ENCODE measurements at places on chromosomes 11 and 22.

DNA sequence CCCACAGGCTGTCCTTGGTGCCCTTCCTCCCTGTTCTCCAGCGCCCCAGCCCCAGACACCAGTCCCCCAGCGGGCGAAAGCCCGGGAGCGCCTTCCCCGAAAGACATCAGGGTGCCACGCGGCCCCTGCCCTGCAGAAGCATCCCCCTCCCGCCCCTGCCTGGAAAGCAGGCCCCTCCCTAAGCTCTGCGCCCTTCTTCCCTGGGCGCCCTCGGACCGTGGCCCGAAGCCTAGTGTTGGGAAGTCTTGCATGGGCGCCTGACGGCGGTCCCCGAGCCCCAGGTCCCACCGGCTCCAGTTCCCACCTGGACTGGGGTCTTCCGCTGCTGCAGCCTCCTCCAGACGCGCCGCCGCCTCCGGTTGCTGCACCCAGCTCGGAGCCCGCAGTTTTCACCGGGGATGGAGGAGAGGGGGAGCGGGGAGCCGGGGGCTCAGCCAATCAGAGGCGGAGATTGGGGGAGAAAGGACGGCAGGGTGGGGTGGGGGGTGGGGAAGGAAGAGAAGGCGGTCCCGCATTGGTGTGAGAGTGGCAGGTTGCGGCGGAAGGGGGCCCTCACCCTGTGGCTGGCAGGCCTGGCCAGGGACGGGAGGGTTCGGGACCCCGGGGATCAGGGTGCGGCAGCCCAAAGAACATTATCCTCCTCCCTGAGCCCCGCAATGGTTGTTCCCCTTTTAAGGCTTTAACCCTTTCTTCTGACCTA is at the start of gene THY1:
Gene THY1 (minus strand): TSS at position 364 of the 700 bp plus-strand sequence. CDS start 2,267 bp downstream, outside the sequence.
- peak; percentile 79 for DNase-seq

- DNase-seq, result no peak
Observed at GRCh38 chr11:128552783-128553661, 34.3 kb downstream of the ETS1 start.

GRCh38 chr11:101862391-101863233 is 52.2 kb upstream of the CEP126 start:
- DNase-seq, result peak; percentile 82

- no peak for DNase-seq
Observed at GRCh38 chr22:22318723-22319465, 74.3 kb downstream of the VPREB1 start.

GRCh38 chr22:35660291-35661127 is 12.3 kb downstream of the APOL6 start:
- no peak for DNase-seq

DNA sequence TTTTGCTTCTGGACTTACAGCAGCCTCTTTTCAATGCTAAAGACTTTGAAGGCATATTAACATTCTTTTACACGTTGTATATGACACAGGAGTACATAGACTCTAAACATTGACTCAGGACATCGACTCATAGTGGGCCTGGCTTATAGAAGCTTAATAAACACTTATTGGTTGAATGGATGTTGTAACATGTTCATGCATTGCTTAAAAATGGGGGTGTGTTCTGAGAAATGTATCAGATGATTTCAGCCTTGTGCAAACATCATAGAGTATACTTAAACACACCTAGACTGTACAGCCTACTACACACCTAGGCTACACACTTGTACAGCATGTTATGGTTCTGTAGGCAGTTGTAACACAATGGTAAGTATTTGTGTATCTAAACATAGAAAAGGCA is 17.9 kb downstream of the TTC17 start:
- peak; percentile 73 for DNase-seq

DNA sequence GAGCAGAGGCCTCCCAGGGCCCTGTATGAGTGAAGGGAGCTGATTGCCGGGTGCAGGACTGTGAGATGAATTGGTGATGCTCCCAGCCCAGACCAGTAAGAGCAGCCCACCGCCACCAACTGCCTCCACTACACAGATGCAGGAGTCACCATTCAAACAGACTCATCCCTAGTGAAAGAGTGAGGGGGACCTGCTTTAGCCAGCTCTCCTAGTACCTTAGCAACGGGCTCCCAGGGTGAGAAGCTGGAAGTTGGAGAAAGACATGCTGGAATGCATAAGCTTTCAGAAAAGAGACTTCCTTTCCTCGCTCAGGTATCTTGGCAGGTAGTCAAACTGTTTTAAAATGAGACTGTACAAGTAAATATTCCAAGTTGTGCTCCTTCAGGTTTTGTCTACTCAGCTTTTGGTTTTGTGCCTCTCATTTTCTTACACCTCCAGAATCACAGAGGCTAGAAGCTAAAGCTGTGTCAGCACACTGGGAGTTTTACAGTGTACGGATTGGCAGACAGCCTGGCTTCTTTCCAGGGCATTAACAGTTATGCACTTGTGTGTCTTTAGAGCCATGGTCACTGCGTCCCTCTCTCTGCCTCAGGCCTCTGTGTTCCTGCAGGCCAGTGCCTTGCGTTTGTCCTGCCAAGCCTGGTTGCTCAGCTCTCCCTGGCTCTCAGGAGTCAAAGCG is 146.2 kb downstream of the ATXN10 start:
- DNase-seq, result no peak

- no peak for DNase-seq
Observed at GRCh38 chr11:35911013-35911412, 32.8 kb upstream of the LDLRAD3 start.

DNA sequence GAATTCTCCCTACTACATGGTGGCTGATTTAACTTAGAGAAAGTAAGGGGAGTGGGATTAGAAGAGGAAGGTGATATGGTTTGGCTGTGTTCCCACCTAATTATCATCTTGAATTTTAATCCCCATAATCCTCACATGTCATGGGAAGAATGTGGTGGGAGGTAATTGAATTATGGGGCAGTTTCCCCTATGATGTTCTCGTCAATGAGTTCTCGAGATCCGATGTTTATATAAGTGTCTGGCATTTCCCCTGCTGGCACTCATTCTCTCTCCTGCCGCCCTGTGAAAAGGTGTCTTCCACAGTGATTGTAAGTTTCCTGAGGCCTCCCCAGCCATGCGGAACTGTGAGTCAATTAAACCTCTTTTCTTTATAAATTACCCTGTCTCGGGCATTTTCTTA is 169.3 kb downstream of the CASP12 start:
- DNase-seq, result no peak

GRCh38 chr22:38867471-38868285 is 4.3 kb downstream of the CBX6 start:
- DNase-seq, result no peak

- DNase-seq, result no peak
Observed at GRCh38 chr11:45176996-45177395, 30.6 kb downstream of the PRDM11 start.

GRCh38 chr11:27621405-27622161 is 78.7 kb downstream of the BDNF start:
- peak; percentile 38 for DNase-seq

- peak; percentile 22 for DNase-seq
Observed at GRCh38 chr11:73463359-73463758, 87.2 kb downstream of the RELT start.

DNA sequence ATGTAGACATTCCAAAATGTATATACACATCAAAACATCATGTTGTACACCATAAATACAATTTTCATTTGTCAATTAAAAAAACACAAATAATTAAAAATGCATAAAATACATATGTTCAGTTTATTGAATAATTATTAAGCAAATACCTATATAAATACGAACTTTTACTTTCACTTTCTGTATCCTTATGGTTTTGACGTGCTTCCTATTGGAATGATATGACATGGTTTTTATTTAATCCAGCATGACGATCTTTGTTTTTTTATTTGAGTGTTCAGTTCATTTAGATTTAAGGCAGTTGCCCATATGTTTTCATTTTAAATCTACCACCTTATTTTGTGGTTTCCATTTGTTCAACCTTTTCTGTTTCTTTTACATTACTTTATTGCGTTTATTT is 198.3 kb upstream of the PLET1 start:
- peak; percentile 25 for DNase-seq

- peak; percentile 20 for DNase-seq
Observed at GRCh38 chr11:95922536-95923438, 1.1 kb downstream of the MTMR2 start.

GRCh38 chr11:70292863-70293262 is 22.4 kb downstream of the PPFIA1 start:
- no peak for DNase-seq

GRCh38 chr11:61586792-61587430 is 6.0 kb upstream of the SYT7 start:
- no peak for DNase-seq

DNA sequence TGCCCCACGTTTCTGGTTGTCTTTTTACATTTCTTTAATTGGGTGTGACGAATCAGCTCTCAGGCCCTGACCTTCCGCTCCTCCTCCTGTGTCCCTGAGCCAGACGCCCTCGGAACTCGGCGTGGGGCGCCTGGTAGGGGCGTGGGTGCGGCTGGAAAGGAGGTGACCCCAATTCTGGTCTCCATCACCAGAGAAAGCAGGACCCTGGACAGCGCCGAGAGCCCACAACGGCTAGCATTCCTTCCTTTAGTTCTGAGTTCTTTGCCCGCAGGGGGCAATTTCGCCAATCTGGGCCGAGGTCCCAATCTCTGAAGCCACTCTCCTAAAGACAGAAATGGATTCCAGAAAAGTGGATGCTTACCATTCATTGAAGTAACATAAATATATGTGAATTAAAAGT is 11.7 kb upstream of the RBMXL2 start:
- DNase-seq, result no peak

DNA sequence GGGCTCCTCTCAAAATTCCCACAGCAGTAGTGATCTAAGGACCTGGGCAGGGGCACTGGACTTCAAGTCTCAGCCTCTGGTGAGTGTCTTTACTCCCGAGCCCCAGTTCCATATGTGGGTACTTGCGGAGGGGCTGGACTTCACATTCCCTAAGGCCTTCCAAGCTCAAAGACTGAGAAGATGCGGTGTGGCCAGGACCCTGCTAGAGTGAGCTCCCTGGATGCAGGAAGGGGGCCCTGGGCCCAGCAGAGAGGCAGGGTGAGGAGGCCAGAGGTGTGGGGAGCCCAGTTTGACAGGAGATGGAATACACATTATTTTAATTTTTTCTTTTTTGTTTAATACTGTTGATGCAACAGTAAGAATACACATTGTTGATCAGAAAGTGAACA is 83.7 kb downstream of the IGLL1 start:
- DNase-seq, result no peak

GRCh38 chr11:20129665-20130064 is 30.6 kb downstream of the DBX1 start:
- DNase-seq, result no peak

DNA sequence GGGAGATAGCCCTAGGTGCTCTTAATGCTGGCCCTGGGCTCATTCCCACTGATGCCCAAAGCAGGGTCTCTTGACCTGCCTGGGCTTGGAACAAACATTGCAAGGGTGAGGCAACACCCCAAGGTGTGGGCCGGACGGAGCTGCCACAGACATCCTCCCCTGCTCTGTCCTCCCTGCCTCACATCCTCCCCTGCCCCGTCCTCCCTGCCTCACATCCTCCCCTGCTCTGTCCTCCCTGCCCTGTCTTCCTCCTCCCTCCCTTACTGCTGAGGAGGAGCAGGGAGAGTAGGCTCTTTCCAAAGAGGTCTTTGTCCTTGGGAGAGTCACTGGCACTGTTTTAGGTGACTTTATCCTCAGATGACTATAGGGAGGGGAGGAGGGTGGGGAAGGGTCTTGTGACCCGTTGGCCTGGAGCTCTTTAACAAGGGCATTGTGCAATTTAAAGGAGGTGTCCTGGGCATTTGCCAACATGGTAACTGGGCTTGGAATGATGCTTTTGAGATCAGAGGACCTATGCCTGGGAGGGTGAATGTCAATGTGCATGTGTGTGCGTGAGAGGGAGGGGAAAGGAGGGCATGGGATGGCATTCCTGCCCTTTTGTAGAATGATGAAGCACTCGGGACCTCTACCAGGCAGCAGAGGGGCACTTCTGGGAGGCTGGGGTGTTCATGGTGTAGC is 700 bp downstream of the FAM180B start:
- DNase-seq, result no peak

All from EL (cell line).